ENCODE measurements at places on chromosomes 16 and 17.
A peak's percentile ranks its signal among the peaks of the same experiment; 100 is the strongest.

DNA sequence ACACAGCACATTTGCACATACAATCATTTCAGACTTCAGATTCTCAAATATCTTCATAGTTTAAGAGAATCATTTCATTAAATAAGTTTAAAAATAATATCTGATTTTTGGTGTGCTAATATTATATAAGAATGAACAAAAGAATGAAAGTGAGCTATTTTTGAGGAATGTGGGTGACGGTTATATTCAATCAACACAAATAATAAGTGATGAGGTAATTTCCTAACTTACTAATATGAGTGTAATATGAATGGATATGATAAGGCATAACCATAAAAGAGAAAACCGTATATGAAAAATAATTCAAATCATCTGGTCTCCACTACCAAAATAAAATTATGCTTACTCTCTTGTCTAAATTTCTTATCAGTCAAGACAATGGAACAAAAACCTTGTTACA, 68.4 kb upstream of the NACA2 start:
- DNase-seq = no peak

- DNase-seq = no peak
These were observed 6.5 kb upstream of the KRTAP3-1 start for GRCh38 chr17:41015454-41015853.

- DNase-seq = peak; percentile 46
These were observed 37.1 kb downstream of the KNOP1 start for GRCh38 chr16:19680881-19681340.

DNA sequence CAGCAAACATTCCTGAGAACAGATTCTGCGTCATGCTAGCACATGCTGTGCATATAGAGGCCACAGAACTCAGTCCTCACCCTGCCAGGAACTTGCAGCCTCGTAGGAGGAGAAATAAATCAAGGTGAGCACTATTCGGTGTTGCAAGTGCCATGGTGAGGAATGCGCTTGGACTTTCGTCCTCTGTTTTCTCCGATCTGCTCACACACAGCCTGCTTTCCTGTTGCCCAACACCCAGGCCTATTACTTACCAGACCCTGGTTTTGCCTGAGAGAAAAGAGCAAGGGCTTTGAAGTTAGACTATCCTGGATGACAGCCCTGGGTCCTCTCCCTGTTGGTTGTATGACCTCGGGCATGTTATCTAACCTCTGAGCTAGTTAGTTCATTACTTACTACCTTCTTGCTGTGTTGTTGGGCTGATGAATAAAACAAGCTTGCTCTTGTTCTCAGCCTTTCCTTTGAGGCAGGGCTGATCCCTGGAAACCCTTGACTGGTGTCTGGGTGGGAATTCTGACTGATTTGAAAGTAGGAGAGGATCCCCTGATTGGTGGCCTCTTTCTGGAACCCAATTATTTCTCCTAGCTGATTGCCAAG, 2.9 kb downstream of the ACSF2 start:
- DNase-seq = no peak

Measured in PC-3 (cell line).